ENCODE measurements at places on chromosomes 5 and 9.

DNA sequence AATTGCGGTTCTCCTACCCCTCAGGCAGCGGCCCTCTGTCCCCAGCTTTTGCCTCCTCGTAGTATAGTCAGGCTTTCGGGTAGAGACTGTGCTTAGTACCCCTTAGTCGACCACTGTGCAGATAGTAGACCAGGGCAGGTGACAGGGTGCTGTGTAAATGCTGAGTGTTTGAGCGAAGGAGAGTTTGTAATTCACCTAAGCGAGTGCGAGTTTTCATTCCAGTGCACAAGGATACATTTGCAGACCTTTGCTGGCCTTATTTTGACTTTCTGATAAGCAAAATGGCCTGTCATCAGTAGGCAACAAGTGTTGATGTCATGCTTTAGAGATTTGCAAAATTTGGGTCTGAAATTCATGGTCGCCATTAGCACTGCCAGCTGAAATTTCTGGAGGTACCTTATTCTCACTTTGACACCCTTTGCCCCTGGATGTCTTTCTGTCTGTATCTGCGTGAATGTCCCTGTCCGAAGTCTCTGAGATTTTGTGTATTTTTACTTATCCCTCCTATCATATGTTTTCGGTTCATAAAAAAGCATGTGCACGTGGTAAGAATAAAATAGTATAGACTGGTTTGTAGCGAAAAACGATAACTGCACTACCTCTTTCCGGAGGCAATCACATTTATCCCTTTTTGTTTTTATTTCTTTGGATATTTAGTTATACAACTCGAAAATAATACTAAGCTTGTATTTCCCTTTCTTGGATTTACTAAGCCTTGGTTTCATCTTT lies 1.9 kb downstream of the LMNB1 start:
- DNase-seq = no peak

DNA sequence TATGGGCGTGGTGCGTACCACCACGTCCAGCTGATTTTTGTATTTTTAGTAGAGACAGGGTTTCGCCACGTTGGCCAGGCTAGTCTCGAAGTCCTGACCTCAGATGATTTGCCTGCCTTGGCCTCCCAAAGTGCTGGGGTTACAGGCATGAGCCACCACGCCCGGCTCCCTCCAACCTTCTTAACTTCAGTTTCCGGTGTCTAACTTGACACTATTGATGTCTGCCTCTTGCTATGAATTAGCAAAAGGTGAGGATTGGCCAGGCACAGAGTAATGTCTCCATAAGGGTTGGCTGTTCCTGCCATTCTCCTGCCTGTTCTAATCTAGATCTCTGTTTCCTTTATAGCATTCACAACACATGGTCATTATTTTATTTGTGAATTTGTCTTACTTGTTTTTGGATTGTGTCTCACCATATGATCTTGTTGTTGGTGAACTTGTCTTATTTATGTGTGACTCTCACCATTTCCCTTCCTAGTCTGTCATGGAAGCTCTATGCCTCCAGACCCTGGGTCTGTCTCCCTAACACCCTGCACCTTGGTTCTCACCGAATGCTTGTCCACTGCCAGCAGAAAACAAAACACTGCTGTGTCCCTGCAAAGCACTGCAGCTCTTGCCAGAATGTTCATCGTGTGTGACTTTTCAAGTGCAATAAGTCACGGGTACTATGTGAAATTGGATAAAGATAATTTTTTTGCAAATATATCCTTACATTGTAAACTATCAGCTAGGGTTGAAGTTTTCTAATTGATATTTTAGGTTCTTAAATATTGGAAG lies 26.0 kb downstream of the BASP1 start:
- DNase-seq = no peak

- no peak for DNase-seq
Measured at GRCh38 chr5:78662323-78662722, 13.8 kb upstream of the LHFPL2 start.

- DNase-seq = no peak
Measured at GRCh38 chr9:134336228-134336627, 10.0 kb downstream of the RXRA start.

DNA sequence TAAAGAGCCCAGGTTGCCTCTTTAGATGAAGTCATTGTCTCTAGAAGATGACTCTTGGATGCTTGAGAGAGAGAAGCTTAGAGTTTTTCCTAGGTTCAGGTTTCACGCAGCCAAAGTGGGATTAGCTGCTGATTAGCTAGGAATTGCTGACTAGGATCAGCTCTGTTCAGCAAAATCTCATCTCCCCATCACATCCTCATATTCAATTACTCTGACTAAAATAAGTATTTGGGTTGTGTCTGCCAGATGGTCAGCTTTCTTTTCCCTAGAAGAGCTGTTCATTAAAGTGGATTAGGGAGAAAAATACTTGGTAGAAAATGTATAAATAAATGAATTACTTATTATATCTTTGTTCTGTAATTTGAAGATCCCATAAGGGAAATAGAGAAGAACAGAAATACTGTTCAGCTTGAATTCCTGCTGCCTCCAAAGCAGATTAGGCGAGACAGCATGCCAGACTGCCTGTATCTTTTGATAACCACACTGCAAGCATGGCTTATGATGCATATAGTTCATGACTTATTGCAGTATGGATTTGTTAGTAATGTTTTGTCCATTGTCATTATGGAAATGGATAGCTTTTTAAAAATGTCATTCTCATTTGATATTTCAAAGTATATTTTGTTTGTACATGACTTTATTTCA lies 184.8 kb upstream of the CD180 start:
- DNase-seq = no peak

DNA sequence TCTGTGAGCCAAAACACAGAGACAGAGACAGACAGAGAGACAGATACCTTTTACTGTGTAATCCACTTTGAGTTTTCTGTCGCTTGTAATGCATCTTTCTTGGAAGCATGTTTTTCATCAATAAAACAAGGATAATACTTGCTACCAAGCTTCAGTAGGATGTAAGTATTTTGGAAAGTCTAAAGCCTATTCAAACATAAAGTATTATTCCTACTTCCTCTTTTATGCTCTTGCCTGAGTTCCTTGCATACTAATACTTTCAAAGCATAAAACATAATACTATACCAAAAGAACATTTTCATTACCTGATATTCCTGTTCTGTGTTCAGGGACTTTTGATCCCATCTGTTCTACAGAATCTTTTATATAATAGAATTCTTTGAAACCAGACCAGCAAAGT lies 64.5 kb upstream of the SLC30A5 start:
- no peak for DNase-seq

DNA sequence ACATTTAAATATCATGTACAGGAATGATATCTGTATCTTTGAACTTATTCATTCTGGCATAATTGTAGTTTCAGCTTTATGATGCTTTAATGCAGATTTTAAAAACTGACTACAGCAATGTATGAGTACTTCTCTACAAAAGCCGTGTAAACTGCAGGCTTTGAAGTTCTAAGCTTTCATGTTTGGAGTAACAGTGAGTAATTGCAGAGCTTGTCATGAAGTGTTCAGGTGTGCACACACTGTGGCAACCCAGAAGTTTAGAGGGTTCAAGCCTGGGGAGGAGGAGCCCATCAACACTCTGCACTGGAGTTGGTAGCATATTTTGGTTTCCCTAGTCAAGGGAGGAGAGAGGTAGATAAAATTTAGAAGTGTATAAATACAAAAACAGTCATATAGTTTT lies 130.9 kb downstream of the CD180 start:
- no peak for DNase-seq

DNA sequence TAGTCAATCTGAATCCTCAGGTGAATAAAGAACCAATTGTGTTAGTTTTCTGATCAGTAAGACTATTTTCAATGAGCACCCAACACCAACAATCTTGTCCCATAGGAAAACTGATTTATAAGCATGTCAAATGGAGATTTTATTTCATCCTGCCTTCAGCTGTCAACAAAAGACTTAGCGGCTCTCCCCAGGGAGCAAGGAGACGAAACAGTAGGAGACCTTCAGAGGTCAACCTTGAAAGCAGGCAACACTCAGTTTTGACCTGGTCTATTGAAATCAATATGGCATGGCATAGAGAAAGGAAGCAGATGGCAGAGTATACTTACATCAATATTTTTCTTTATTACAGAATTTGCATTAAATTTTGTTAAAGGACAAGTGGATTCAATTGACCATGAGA lies 34.1 kb downstream of the ZNF622 start:
- no peak for DNase-seq

GRCh38 chr9:3214741-3215140 lies 311.1 kb downstream of the RFX3 start:
- no peak for DNase-seq

- DNase-seq = no peak
Measured at GRCh38 chr9:92550765-92551164, 15.0 kb upstream of the ECM2 start.

- DNase-seq = no peak
Measured at GRCh38 chr5:139700711-139701055, 52.5 kb downstream of the CXXC5 start.

DNA sequence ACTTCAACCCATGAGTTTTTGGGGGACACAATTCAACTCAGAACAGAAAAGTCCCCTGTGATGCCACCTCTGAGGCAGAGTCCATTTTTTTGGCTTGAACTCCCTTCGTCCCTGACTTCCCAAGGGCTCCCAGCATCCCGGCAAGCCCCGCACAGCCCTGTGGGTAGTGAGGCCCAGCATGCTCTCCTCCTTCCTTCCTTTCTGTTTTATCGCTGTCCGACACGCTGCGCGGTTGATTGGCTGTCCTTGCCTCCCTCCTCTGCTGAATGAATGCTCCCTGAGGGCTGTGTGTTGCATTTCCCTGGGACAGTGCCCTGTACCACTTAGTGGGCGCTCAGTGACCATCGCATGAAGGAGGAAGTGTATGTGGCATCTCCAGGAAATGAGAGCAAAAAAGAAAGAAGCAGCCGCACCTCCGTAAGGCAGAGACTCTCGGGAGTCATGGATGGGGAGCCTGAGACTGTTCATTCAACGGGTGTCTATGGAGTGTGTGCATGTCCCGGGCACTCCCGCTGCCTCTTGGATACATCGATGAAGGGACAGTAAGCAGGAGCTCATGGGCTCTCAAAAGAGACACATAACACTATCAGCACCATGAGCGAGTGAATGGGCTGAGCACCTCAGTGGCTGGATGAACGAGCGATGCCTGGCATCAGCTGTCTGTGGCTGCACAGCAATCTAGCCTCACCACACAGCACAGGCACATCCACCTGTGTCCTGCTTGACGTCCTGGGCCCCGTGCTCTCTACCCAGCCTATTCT lies 10.1 kb upstream of the IRX4 start:
- DNase-seq = no peak

- DNase-seq = no peak
Measured at GRCh38 chr5:132260714-132261551, 3.4 kb downstream of the PDLIM4 start.

DNA sequence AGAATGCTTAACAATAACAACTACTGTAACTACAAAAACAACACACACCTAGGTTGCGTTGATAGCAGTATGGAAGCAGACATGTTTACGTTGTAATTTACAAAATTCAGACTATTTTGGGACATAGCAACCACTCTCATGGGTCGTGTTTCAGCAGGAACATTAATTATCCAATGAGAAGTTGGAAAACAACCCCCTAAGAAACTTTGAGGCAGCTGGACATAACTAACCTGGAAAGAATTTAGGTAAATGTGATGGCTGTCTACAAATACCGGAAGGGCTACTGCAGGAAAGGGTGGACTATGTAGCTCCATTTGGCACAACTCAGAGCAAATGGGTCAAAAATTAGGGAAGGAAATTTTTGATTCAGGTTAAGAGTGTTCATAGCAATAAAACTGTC lies 409.3 kb downstream of the ADGRV1 start:
- DNase-seq = no peak

DNA sequence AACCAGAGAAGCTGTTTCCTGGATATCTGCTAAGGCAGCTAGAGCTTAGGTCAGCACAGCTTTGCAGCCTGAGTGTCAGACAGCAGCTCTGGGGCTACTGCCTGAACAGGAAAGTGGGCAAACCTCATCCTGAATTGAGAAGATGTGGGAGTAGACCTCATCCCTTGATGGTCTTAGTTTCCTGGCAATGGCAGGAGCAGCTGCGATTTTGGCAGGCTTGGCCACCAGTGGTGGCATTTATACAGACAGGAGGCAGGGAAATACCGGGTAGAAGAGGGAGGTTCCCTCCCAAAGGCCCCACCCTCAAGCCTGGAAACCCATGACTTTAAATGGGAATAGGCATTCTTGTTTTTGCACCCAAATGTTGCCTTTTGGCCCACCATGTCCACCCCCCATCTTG lies 69.7 kb downstream of the LIX1 start:
- DNase-seq = no peak

DNA sequence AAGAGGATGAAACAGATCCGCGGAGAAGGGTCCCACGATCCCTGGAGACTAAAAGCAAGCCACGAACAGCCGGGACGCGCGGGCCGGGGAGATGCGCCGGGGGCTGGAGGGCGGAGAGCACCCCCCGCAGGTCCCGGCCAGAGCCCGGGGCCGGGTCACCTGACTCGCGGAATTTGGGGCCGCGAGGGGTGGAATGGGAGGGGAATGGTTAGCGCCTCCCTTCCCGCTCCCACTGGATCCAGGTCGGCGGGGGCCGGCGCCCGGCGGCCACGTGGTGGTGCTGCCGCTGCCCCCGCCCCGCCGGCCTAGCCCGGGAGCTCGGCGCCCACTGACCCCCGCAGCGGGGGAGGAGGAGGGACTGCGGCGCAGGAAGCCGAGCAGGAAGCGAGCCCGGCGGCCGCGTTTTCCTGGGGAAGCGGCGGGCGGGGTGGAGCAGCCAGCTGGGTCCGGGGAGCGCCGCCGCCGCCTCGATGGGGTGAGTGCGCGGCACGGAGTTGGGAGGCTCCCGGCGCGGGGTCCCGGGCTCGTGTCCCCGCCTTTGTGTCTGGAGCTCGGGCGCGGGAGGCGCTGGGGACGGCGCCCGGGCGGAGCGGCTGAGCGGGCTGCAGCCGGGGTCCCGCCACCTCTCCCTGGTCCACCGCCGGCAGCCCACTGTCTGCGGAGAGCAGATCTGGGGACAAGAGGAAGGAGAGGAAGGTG lies at the start of gene RAI14:
Gene RAI14, plus strand, starts transcription at position 328 of the 699 bp plus-strand sequence. CDS start 30,592 bp downstream, outside the sequence.
- no peak for DNase-seq

DNA sequence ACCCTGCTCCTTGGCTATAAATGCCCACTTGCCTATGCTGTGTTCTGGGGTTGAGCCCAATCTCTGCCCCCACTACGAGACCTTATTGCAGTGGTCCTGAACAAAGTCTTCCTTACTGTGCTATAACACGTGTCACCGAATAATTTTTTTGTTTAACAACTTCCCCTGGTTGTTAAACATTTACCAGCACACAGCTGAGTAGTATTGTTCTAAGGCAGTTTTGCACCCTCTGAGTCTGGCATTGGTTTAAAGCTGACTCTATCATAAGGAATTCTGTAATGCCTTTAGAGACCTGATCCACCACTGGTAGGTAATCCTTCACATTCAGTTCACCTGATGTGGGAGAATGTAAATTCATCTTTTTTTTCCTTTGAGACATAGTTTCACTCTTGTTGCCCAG lies 25.6 kb upstream of the ANKRD31 start:
- no peak for DNase-seq

- DNase-seq = no peak
Measured at GRCh38 chr5:138514021-138514420, 29.0 kb downstream of the ETF1 start.

GRCh38 chr9:38689678-38690077 lies 30.3 kb downstream of the FAM240B start:
- DNase-seq = peak; percentile 98

All from NT2/D1 (cell line).